ENCODE measurements at places on chromosomes 16 and 17.

DNA sequence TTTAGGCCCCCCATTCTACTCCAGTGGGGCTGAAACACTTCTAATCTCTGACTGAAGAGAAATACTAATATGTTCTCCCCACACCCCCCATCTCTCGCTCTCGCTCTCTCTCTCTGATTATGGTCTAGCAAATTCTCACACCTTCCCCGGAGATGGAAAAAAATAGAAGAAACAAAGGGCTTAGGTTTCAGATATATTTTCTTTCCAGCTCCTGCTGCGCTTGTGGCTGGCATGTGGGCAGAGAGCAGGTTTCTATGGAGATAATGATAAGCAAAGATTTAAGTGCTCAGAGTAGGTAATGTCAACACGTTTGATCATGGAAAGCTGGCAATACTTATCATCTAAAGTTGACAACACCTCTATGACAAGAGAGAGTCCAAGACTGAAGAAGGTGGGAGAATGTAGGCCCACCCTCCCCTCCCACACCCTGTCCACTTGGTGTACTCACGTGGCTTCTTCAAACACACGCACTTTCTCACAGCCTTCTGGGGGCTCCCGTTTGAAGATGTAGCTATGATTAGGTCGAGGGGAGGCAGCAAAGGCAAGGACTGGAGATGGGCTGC, 8.0 kb upstream of the SLC35B1 start:
- DNase-seq = peak; percentile 36

DNA sequence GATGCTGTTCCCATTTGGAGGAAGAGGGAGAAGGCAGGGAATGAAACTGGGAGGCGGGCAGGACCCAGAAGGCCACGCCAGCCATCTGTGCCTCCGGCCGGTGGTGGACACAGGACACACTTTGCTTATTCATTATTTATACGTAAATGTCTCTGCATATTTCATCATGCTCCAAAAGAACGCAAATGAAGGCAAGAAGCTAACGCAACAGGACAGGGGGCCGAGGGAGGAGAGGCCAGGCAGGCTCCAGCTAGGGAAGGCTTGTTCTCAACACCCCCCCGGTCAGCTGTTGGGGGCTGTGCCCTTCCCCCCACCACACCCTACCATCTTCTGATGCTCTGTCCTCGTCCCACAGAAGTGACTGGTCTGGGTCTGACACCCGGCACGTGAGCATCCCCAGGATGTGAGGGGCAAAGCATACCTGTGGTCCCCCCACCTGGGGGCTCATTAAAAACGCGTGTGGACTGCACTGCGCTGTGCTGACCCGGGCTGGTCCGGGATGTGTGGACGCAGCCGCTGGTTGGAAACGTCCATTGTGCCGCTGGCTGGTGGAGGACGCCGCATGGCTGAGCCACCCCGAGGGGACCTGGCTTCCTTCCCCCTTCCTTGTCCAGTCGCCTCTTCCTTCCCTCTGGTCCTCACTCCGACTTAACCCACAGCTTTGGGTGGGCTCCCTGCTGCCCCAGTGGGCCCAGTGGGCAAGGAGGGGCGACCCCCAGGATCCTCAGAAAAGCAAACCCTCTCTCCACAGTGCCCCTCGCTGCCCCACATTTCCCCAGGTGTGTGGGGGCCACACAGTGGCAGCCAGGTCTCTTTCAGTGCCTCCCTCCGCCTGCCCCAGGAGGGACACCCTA, 46.4 kb upstream of the ENPP7 start:
- DNase-seq = no peak

GRCh38 chr17:40364906-40365305, 369 bp upstream of the GJD3 start:
- DNase-seq = no peak

- DNase-seq = no peak
These were observed 1.2 kb upstream of the STARD3 start for GRCh38 chr17:39635614-39636176.

- DNase-seq = no peak
These were observed 46.9 kb downstream of the CUEDC1 start for GRCh38 chr17:57908278-57908677.

- DNase-seq = no peak
These were observed 402.7 kb upstream of the TNRC6C start for GRCh38 chr17:77555741-77556291.

- peak; percentile 16 for DNase-seq
These were observed 526 bp downstream of the KIAA0513 start for GRCh38 chr16:85027958-85028684.

DNA sequence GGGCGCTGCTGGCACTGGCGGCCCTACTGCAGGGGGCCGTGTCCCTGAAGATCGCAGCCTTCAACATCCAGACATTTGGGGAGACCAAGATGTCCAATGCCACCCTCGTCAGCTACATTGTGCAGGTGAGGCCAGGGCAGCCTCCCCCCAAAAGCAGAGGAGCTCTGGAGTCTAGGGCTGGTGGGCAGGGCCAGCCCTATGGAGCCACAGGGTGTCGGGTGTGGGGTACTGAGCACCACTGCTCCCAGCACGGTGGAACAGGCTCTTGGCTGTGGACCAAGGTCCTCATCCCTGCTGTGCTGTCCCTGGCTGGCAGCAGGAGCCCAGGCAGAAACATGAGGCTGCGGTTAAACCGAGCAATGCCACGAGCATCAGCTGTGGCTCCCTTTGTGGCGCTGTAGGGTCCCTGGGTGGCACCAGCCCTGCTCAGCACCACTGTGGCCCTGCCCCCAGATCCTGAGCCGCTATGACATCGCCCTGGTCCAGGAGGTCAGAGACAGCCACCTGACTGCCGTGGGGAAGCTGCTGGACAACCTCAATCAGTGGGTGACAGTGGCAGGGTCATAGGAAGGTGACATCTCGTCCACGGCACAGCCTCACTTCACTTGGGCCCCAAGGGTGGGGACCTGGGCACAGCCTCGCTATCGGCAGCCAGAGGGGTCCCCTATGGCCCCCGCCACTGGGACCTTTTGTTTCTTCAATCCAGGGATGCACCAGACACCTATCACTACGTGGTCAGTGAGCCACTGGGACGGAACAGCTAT, 1.1 kb downstream of the DNASE1 start:
- DNase-seq = no peak

- DNase-seq = no peak
These were observed 15.3 kb downstream of the ITGAM start for GRCh38 chr16:31274831-31275816.

- no peak for DNase-seq
These were observed 22.2 kb downstream of the WSCD1 start for GRCh38 chr17:6092182-6092902.

DNA sequence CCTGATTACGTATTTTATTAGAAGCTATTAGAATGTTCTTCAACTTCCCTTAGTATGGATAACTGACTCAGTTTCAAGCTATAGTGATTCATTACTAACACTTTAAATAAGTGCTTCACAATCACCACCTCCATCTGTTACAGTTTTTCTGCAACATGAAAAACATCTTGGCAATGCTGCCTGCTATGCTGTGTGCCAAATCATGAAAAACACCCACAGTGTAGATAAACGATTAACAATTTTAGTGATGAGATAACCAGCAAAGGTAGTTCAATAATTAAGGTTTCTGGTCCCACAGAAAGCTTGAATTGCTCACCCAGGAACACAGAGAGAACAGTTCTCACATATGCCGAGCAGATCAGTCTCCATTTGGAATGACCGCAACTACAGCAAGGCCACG, 51.4 kb upstream of the SLC25A19 start:
- DNase-seq = no peak

DNA sequence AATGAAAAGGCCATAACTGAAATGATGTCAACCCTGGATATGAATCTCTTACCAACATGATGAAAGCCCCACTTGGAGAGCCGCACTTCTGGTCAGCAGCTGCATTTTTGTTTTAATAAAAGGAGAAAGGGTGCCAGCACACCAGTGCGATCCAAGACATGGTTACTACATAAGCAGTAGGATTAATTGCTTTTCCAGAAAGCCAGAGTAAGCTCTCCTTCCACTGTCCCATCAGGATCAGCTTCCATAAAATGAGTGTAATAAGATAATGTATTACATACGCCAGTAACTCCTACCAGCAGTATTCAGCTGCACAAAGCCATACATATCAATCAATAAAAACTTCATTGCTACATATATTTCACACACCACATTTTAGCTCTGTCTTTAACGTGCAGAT, 26.3 kb upstream of the NACA2 start:
- DNase-seq = no peak

- DNase-seq = peak; percentile 64
These were observed 354.1 kb downstream of the SEC14L1 start for GRCh38 chr17:77494664-77495435.

DNA sequence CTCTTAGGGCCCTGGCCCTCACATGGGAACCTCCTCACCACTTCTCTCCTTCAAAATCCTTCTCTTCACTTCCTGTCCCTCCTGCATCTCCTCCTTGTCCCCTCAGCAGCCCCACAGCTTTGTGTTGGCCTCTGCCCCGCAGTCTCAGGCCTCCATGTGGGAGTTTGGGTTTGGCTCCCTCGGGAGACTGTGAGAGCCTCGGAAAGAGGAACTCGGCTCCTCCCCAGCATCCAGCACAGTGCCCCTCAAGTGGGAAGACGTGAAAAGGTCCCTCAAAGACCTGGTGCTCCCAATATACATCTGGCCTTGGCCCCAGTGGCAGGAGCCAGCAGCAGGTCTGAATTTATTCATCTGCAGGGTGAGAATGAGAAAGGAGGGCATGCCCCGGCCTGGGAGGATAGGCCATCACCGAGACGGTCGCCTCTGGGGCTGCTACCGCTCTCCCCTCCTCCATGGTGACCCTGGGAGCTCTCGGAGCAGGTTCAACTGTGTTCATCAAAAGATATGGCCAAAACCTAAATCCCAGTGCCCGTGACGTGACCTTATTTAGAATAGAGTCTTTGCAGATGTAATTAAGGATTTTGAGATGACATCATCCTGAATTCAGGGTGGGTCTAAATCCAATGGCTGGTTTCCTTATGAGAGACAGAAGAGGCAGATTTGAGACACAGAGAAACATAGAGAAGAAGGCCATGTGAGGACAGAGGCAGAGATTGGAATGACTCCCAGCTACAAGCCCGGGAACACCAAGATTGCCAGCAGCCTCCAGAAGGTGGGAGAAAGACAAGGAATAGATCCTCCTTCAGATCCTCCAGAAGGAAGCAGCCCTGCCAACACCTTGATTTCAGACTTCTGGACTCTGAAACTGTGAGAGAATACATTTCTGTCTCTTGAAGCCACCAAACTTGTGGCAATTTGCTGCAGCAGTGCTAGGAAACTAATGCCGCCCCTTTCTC, 135.1 kb downstream of the MRM1 start:
- DNase-seq = no peak

DNA sequence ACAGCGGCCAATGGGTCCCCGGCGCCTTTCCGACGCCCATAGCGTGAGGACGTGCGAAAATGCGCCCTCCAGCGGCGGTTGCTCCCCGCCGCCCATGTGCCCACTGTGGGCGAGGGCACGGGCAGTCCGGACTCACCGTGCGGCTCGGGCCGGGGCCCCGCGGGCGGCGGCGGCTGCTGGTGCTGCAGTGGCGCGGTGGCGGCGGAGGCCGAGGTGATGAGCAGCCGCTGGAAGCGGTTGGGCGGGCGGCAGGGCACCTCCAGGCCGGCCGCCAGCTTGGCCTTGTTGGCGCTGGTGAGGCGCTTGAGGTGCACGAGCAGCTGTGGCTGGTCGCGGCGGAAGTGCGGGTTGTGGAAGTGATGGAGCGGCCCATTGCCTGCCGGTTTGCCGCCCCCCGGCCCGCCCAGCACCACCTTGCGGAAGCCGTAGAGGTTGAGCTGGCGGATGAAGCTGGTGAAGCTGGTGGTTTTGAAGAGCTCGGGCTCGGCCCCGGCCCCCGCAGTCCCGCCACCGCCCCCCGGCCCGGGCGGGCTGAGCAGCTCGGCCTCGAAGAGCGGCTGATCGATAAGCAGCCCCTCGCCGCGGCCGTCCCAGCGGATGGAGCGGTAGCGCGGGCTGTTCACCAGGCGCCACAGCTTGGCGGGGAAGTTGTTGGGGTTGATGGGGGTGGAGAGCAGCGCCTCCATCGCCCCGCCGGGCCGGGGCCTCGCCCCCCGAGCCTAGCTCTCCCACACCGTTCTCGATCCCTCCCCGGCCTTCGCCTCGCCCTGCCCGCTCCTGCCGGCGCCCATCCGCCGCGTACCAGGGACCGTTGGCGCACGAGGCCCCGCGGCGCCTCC, at the start of gene HSF5:
Gene HSF5 (minus strand): TSS at position 820 of the 839 bp plus-strand sequence. CDS start 134 bp downstream, at position 686.
- peak; percentile 57 for DNase-seq

GRCh38 chr17:76048711-76049110, 21.6 kb upstream of the EVPL start:
- DNase-seq = no peak

DNA sequence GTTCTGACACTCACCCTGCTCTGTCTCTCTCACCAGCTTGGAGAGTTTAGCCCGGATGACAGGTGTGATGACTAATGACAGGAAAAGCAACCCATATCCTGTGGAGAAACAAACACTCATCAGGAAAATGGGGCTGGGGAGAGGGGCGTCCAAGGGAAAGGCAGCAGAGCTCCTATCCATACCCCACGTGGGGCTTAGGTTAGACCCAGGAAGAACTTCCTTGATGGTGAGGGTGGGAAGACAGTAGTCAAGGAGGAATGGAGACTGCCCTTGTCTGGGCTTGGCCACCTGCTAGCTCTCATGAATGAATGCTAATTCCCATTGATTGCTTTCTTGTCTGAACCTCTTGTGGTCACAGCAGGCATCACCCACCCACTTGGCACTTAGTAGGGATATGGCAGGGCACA, 3.8 kb downstream of the SLC46A1 start:
- no peak for DNase-seq

DNA sequence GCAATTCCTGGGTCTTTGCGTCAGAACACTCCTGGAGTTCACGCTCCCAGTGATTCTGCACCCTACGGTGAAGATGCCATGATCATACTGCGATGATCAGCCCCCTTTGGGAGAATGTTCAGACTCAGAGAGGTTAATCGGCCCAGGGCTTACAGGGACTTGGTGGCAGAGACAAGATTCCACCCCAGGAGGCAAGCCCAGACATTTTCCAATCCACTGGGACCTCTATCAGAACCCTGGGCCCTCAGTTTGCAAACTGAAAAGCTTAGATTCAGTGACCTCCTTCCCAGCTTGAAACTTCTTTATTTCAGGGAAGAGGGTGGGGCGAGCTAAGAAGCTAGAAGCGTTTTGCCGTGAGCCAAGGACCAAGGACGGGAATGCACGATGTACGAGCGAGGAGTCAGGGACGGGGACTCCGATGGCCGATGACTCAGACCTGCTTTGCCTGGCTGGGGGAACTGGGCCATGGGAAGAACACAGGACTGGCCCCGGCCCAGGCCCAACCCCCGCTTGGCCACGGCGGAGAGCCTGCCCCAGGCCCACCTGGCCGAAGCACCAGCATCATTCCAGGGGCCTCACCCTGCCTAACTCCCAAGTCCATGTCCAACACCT, 34.7 kb downstream of the SOCS3 start:
- DNase-seq = no peak

All from T follicular helper cell (primary cell).